Left cardiac atrium (tissue), 4 donors: ENCODE measurements at places on chromosomes 1 and 21. TPM values are rescaled to one million over a fixed set of nuclear protein-coding genes. Genes with fewer than 3 reads are reported as not detected.

- no peak for DNase-seq
Measured at GRCh38 chr1:34419663-34420136, 243.0 kb downstream of the C1orf94 start.

GRCh38 chr1:11550664-11551283, 71.8 kb downstream of the DISP3 start:
- DNase-seq = peak; percentile 70

- no peak for DNase-seq
Measured at GRCh38 chr1:29984166-29984861, 739.1 kb downstream of the MATN1 start.

The NFIA gene
- total RNA-seq = 94.1 TPM

The AMY1B gene
- not detected for total RNA-seq

The TCP10L gene
- total RNA-seq = 2.6 TPM
